AG20443 (cell line): ENCODE measurements at places on chromosomes 13 and 19.

DNA sequence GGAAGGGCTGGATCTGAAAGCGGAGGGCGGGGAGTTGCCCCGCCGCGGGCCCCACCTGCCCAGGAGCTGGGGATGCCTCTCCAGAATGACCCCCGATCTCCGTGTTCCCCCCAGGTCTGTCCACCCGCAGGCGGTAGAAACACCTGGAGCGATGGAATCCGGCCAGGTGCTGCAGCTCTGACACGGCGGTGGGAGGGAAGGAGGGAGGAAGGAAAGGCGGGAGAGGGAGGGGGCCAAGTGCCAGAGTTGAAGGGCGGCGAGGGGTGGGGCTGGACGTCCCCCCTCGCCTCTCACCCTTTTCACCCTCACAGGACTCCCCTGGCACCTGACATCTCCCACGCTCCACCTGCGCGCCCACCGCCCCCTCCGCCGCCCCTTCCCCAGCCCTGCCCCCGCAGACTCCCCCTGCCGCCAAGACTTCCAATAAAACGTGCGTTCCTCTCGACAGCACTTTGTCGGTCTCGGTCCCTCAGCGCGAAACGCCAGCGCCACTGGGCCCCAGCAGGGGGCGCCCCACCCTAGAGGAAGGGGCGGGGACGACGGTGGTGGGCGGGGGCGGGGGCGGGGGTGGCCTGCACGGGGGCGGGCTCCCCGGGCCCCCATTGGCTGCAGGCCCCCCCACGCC lies 337 bp upstream of the FXYD7 start:
- DNase-seq: peak; percentile 60

GRCh38 chr19:49985871-49986270 lies 24.9 kb upstream of the SIGLEC11 start:
- no peak for DNase-seq

DNA sequence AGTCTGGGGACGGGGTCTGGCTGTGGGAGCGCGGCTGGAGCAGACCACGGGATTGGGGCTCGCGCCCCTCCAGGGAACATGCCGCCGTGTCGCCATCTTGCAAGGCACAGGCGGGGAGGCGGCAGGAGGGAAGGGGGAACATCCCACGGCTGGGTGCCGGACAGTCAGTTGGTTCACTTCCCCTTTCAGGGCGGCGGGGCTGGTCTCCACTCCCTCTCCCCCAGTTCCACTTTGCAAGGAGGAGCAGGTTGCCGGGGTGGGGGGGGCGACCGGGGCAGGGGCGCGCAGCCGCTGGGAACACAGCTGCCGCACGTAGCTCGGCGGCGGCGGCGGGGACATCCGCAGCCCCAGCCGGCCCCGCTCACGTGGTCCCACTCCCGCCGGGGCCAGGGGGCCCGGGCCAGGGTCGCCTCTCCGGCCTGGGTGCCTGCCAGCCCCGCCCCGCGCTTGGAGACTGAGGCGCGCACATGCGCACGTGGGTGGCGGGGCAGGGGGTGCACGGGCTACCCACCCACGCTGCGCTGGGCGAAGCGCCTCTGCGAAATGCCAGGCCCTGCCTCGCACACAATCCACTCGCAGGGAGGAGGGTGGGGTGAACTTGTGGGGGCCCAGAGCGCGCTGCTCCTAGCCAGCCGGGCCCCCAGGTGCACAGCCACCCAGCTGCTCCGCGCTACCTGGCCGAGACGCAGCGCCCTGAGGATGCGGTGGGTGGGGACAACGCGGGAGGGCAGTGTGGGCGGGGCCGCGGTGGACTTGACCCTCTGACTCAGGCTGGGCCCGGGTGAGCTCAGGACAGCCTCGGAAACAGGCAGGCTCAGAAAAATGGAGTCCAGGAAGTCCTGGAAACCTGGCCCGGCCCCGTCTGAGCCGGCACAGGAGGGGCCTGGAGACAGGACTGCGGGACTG lies 6.4 kb downstream of the KLF16 start:
- peak; percentile 83 for DNase-seq

GRCh38 chr13:41052441-41052840 lies 8.9 kb upstream of the WBP4 start:
- no peak for DNase-seq

GRCh38 chr19:10321874-10322835 lies 6.3 kb upstream of the FDX2 start:
- DNase-seq: no peak

GRCh38 chr19:50325310-50326100 lies 3.7 kb downstream of the KCNC3 start:
- peak; percentile 97 for DNase-seq

DNA sequence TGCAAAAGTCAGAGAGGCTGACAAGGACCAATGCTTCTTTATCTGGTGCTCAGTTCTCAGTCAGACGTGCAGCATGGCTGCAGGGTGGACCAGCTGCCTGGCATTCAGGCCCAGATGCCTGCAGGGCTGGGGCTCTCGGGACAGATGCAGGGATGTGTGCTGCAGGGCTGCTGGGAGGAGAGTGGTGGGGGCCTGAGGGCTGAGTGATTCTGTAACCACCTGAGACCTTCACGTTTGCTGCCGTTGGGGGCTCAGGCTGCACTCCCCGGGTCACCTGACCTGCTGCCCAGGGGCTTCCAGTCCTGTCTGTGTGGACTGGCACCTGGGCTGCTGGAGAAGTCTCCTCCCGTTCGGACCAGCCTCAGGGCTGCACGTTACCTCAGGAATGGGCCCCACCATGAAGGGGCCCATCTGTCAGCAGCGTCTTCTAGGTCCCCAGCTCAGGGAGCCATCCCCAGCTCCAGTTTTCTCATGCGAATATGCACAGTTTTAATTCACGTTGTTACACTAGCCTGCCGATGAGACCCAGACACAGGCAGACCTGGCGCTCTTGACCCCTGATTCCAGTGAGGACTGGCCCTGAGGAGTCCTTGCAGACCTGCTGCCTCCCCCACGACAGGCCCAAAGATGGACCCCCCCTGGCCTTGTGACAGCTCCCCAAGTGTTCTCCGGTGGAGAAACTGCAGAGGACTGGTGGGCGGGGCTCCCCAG lies 16.9 kb downstream of the KCTD15 start:
- no peak for DNase-seq
